ENCODE measurements at places on chromosomes 6 and 20. TPM values are rescaled to one million over a fixed set of nuclear protein-coding genes. Genes with fewer than 3 reads are reported as not detected.

DNA sequence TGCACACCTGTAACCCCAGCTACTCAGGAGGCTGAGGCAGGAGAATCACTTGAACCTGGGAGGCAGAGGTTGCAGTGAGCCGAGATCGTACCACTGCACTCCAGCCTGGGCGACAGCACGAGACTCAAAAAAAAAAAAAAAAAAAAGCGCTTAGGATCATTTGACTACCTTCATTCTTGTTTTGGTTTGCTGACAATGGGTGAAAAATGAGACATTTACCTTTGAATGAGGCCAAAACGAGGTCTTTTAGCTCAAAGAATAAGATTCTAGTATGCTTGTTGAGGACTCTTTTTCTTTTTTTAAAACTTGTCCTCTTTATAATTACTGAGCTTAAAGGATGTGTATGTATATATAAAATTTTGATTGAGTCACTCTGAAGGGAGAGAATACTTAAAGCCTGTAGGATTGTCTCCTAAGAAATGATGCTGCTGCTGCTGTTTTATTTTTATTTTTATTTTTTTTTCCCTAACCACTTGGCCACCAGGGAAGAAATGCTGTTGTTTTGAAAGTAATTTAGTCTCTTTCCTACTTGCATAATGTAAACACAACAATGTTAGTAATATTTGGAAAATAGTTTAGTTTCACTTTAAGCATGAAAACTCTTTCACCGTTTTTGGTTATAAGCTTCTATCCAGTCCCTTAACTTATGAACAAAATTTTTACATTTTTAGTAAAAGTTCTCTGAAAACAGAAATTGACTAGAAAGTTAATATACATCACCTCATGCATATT is 7.9 kb downstream of the UBR2 start:
- DNase-seq = no peak

SUMO4 gene
- not detected for total RNA-seq

- no peak for DNase-seq
Observed at GRCh38 chr6:155400654-155400965, 55.0 kb downstream of the NOX3 start.

GRCh38 chr6:84549917-84550316 is 214.5 kb downstream of the TBX18 start:
- no peak for DNase-seq

DNA sequence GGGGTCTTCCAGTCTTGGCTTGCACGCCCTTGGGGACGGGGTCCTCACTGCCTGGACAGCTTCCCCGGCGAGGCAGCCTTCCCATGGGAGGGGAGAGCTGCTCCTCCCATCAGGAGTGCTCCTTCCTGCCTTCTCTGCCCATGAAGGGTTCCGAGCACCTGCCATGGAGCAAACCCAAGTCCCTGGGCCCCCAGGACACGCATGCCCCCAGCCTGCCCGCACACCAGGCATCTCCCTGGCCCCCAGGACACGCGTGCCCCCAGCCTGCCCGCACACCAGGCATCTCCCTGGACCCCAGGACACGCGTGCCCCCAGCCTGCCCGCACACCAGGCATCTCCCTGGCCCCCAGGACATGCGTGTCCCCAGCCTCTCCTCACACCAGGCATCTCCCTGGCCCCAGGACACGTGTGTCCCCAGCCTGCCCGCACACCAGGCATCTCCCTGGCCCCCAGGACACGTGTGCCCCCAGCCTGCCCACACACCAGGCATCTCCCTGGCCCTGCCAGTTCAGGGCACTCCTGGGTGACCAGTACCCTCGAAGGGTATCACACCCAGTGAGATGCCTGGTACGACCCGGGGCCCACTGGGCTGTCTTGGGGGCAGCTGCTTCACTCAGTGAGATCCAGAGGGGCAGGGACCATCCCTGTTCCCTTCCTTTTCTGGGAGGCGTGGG is 21.7 kb downstream of the COL20A1 start:
- DNase-seq = no peak

DNA sequence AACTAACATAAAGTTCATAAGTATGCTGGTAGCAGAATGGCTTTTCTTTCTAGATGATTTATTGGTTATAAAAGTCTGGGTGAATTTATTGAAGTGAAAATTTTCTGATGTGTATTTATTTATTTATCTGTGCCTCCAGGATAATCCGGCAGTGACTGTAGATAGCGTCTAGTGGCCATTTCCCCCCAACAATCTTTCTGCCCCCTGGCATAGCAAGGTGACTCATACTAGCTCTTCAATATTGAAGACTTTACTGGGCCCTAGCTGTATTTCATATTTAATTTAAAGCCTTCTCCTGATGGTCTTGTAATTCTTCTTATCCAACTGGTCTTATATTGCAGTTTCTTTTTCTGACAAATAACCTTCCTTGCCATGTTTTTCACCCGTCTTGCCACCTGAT is 154.1 kb upstream of the SGK1 start:
- DNase-seq = no peak

DNA sequence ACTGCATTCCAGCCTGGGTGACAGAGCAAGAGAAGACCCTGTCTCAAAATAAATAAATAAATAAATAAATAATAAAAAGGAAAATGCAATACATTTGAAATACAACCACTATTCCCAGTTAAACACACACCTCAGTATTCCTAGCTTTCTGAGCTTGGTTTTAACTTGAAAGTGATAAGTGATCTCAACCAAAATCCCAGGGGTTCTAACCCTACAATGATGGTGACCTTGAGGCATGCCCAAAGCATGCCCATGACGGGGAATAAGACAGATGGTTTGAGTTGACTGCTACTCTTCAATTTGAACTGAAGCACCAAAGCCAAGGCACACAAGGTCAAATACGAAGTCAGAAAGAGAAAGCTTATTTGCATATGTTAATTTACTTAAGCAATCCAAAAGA is 96.9 kb downstream of the ZFP64 start:
- no peak for DNase-seq

DNA sequence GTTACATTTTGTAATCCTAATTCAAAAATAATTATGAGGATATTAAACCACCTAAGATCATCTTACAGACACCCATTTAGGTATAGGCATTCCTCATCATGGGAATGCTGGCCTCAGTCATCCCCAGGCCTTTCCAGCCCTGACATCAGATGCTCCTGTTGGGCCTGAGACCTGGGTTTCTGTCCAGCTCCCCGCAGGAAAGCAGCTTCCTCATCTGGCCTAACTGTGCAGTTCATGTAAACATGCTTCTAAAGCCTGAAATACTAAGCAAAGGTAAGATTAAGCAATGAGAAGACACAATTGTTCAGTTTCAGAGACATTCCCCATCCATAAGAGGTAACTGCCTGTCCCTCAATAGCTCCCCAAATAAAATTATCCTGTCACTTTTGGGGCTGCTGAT is 19.0 kb downstream of the ETV7 start:
- DNase-seq = no peak
